ENCODE measurements at places on chromosomes 5 and 9. TPM values are rescaled to one million over a fixed set of nuclear protein-coding genes. Genes with fewer than 3 reads are reported as not detected.

RMND5B gene
- 51.6 TPM for total RNA-seq

P4HA2 gene
- total RNA-seq, result 42.0 TPM

PCDHGB5 gene
- total RNA-seq, result 15.0 TPM

MLANA gene
- total RNA-seq, result not detected

HMGCS1 gene
- total RNA-seq, result 68.0 TPM

SREK1 gene
- 101 TPM for total RNA-seq

CARD6 gene
- total RNA-seq, result 12.3 TPM

ODF2 gene
- total RNA-seq, result 18.9 TPM

ADRA1B gene
- total RNA-seq, result 0.74 TPM

SLC35D2 gene
- total RNA-seq, result 17.9 TPM

SLC36A3 gene
- total RNA-seq, result not detected

DNA sequence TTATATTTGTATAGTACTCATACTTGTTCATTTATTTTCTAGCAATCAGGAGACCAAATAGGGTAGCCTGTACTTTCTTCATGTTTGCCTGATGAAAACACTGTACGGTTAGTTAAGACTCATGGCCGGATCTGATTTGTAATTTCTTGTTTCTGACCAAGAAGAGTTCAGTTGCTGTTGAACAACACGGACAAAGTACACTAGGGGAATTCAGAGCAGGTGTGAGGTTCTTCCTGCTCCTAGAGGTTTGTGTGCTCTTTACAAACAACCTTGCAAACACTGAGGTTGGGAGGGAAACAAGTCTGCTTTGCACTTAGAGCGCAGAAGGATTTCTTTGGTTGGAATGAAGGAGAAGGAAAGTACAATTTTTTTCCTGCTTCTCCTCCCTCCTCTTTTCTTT lies 69.7 kb downstream of the TRIO start:
- no peak for DNase-seq

DNA sequence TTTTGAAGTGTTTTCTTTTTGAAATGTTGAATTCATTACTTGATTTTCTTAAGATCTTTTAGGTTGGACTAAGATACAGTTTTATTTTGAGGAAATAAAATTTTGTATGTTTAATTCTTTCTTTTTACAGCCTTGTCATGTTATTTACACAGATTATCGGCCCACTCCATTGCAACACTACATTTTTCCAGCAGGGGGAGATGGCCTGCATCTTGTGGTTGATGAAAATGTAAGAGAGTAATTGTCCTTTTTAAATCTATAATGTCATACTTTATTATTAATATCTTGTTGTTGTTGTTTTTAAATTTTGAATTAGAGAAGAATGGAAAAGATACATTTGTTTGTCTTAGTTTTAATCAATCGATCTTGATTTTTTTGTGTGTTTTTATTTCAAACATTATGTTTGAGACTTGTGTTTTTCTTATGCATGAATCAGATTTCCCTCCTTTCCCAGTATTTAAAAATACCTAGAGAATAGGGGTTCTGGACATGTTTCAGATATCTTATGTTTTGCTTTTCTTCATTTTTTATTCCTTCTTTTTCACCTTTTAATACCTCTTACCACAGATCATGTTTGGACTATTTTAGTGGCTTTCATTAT lies 36.7 kb downstream of the MTREX start:
- DNase-seq, result no peak

- no peak for DNase-seq
Measured at GRCh38 chr9:84169240-84169639, 171.3 kb downstream of the SLC28A3 start.

- no peak for DNase-seq
Measured at GRCh38 chr9:5846501-5846921, 13.6 kb upstream of the ERMP1 start.

GRCh38 chr9:134661791-134662142 lies 20.2 kb downstream of the COL5A1 start:
- DNase-seq, result no peak

- no peak for DNase-seq
Measured at GRCh38 chr5:160640406-160640805, 211.6 kb downstream of the ATP10B start.

GRCh38 chr5:59117320-59117719 lies 534.4 kb downstream of the RAB3C start:
- DNase-seq, result no peak

DNA sequence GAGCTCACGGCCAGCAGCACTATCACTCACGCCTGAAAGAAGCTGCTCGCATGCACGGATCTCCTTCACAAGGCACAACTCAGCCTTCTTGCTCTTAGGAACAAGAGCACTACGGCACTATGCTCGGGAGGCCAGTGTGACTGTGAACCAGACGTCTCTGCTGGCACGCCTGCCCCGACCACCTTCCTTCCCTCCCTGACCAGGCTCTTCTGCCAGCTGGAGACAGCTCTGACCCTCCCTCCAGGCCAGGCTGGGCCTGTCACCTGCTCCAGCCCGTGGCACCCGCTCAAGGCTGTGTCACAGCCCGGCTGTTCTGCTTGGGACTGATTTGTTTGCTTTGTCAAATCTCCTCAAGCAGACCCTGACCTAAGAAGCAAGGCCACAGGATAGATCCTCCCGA lies 7.0 kb downstream of the TBC1D9B start:
- no peak for DNase-seq

GRCh38 chr5:131627207-131627865 lies 7.7 kb downstream of the RAPGEF6 start:
- DNase-seq, result no peak

DNA sequence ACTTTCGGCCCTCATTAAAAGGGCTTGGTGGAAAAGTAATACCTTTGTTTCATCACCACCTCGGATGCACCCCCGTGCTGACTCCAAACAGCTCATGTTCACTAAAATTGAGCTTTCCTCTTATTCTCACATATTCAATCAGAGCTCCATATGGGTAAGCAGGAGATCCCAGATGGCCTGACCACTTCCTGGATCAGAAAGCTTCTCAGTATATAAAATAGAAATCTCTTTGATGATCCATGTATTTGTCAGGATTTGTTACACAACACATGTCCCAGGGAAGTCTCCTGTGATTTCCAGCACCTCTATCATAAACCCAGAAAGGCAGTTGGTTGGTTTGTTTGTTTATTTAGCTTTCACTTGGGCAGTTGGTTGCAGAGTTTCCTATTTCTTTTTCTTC lies 402.0 kb downstream of the MLLT3 start:
- no peak for DNase-seq

GRCh38 chr5:124260921-124261515 lies 485.4 kb downstream of the ZNF608 start:
- DNase-seq, result no peak

DNA sequence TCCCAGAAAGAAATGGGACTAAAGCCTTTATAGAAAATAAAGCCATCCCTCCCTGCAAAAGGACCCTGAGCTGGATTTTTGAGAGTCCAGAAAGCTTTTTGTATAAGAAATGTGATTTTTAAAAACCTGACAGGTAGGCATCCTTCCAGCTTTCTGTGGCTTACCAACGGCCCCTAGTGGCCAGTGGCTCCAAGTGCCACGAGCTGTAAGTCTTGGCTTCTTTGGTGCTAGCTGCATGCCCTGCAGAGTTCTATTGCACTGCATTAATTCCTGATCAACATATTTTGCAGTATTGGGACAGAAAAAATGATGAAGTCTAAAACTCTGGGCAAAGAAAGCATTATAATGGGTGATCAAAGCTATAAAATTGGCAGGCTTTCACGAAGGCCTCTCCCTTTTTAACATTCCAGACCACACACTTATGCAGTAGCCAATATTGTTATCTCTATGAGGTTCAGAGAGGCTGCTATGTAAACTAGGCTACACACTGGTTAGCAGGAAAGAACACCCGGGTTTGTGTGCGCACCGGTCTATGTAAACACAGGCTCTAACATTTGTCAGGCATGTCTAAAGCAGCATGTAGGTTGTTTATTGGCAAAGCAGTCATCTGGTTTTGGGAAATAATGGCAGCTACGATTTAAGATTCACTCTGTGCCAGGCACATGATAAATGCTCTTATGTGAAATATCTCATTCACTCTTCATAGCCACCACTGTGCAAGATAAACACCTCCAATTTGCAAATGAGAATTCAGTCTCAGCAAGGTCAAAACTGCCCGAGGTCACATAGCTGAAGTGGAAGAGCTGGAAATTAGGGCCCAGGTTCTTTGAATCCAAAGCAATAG lies 55.2 kb downstream of the NMUR2 start:
- DNase-seq, result no peak

DNA sequence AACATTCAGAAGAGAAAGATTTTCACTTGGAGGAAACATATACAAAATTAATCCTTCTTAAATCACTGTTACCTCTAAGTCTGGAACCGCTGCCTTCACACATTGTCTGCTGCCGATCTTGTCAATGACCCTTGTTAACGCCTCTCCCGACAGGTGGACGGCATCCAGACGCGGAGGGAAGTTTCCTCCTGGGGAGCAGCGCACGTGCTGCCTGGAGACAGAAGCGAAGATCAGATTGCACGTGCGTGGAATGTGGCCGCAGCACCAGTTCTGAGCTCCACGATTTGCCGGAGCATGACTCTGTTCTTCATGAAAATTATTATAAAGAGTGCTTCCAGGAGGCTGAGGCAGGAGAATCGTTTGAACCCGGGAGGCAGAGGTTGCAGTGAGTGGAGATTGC lies 183.6 kb upstream of the IRX4 start:
- no peak for DNase-seq

DNA sequence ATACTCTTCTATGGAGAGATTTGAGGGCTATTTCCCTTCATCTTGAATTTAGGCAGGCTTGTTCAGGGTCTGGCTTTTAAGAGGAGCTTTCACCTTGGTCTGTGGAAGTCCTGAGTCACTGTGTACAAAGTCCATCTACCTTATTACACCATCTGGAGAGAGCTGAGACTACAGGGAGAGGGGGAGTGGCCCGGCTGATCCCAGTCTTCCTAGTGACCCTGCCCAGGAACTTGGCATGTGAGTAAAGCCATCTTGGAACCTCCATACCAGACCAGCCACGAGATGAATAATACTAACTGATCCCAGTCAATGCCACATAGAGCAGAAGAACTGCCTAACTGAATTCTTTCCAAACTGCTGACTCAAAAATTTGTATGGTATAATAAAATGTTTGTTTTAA lies 8.4 kb upstream of the IL6ST start:
- DNase-seq, result no peak

GRCh38 chr5:32076699-32077695 lies 97.1 kb downstream of the GOLPH3 start:
- DNase-seq, result no peak

DNA sequence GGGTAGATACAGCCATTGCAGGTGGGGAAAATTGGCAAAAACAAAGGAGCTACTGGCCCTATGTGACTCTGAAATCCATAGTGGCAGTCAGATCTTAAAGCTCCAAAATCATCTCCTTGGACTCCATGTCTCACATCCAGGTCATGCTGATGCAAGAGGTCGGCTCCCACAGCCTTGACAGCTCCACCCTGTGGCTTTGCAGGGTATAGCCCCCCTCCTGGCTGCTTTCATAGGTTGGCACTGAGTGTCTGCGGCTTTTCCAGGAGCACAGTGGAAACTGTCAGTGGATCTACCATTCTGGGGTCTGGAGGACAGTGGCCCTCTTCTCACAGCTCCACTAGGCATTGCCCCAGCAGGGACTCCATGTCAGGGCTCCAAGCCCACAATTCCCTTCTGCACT lies 1190.1 kb downstream of the CDH12 start:
- no peak for DNase-seq

- no peak for DNase-seq
Measured at GRCh38 chr5:97623441-97623840, 440.4 kb upstream of the RIOK2 start.

All from vagina (tissue), 2 donors.